ENCODE measurements at places on chromosomes 4 and X.

GRCh38 chr4:46432923-46433322 is 43.0 kb upstream of the GABRA2 start:
- DNase-seq, result no peak

- no peak for DNase-seq
Observed at GRCh38 chr4:52925531-52925968, 63.4 kb downstream of the RASL11B start.

DNA sequence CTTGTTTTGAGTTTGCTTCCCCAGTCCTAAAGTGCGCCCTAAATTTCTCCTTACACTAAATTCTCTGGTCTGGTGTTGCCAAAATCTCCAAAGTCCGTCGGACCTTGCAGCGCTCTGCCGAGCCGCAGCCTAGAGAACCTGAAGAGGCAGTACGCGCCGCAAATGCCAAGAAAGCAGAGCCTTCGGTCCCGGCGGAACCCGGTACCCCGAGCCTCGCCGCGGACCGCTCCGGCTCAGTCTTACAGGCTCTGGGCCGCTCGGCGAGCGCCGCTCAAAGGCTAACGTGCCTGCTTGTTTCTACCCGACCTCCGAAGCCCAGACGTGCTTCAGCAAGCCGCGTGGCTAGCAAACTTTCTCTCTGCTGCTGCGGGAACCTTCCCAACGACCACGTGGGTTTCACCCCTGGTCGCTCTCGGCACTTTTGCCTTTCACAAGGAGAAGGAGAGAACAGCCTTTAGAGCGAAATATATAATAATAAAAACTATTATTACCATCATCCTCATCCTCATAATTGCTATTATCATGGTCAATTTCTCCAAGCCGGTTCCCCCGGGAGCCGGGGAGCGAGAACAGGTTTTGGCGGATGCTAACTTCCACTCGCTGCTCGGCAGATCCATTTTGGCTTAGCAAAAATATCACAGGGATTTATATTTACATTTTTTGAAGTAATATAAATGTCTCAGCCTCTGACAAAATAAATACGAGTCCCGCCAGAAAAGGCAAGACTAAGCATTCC is 2.2 kb upstream of the HTR2C start:
- DNase-seq, result no peak

DNA sequence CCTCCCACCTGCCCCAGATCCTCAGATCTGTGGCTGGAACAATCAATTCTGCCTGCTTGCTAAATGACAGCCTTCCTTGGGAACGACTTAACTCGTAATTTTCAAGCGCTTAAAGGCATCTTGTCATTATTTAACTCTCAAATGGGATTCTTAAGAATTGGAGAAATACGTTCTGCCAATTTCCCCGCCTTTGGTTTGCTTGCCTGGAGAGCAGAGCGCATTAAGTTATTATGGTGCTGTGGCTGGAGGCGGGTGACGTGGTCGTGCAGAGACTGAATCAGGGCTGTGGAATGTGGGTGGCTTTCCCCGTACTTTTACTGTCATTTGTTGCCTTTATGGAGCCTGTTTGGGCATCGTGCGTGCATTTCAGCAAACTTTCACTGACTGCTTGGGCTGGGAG is 78.9 kb upstream of the PSAPL1 start:
- no peak for DNase-seq

DNA sequence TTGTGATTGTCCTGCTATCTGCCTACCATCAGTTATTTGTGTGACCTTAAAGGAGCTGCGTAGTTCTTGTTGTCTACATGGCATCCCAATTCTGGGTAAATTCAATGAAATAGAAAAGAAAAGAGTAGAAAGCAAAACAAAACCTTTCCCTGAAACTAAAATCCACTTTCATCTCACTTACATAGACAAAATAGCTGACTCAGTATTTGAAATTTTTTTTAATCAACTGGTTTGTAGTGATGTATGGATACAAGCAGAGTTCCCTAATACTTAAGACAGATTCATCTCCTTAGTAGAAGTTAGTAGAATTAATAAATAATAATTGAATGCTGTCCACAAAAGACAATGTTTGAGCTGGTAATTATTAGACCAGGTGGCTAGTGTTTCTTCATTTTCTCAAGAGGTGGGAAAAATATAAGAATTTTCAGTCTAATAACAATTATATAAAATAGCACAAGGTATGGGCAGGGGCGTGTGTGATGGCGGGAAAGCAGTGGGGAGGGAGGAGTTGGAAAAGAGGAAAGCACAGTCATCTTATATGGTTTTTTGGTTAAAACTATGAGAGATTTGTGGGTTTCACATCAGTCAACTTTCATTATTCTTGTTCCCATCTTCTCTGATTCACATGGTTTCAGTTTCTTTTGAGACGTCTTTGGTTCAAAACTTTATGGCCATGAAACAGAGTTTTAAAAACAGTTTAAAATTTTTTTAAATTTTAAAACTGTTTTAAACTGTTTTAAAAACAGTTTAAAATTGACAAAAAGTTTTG is 275.2 kb downstream of the SPRY1 start:
- no peak for DNase-seq

DNA sequence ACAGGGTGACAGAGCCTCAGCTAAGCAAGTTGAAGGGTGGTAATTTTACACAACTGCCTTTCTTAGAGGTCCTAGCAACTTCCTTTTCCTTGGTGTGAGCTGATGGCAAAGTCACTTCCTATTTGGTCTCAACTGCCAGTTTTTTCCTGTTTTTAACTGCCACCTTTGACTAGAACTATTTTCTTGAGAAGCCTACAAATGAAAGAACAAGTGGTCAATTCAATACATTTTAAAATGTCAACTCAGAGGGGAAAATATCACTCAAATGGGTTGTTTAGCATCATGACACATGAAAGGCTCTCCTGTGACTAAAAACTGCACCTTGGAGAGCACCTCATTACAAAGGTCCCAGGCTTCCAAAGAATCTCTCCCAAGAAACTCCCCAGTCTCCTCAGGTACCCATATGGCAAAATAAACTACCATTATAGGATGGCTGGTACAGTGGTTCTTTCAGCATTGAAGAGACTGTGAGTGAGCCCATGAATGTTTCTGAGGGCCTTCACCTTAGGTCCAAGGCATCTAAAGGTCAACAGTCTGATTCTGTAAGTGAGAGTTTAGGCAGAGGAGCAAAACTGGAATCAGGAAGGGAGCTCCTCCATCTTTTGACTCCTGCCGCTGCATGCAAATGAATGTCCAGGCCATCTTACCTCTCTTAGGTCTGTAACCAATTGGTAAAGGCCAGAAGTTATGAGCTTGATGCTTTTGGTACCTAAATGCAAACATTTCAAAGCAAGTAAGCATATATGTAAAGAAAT is 5.5 kb upstream of the STK26 start:
- DNase-seq, result no peak

- DNase-seq, result no peak
Observed at GRCh38 chrX:39017716-39018115, 216.5 kb downstream of the MID1IP1 start.

GRCh38 chrX:24235084-24235710 is 78.7 kb downstream of the SUPT20HL2 start:
- no peak for DNase-seq

DNA sequence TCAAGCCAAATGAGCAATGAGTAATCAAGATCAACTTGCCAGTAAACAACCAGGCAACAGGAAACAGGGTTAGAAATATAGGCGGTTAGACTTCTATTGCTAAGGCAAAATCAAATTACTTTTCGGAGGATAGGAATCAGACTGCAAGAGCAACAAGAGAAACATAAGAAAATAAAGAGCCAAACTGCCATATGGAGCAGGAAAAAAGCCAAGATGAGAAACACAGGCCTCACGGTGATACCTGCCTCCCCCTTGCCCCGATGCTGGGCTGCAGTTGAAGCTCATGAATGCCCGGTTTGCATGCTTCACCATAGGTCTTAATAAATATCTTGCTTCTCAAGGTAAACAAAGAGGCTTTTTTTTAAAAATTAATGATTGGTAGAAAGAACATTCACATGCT is 158.4 kb upstream of the MAGEC2 start:
- DNase-seq, result no peak

GRCh38 chrX:77447653-77448569 is 722 bp downstream of the FGF16 start:
- DNase-seq, result no peak

DNA sequence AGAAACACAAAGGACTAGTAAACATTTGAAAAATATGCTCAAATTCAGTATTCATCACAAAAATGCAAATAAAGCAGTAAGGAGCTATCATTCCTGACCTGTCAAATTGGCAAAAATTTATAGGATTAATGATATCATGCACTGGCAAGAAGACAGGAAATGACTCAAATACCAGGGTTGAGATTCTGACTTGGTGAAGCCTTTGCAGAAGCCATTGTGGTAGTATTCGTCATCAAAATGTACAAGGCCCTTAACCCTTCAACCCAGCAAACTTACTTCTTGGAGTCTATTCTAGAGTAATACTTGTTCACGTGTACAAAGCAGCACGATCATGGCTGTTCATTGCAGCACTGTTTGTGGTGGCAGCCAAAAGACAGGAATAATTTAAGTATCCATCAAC is 132.4 kb downstream of the ENOX2 start:
- DNase-seq, result no peak

GRCh38 chr4:151169900-151170299 is 70.5 kb downstream of the RPS3A start:
- no peak for DNase-seq

GRCh38 chrX:38649221-38649620 is 87.9 kb downstream of the TSPAN7 start:
- no peak for DNase-seq

DNA sequence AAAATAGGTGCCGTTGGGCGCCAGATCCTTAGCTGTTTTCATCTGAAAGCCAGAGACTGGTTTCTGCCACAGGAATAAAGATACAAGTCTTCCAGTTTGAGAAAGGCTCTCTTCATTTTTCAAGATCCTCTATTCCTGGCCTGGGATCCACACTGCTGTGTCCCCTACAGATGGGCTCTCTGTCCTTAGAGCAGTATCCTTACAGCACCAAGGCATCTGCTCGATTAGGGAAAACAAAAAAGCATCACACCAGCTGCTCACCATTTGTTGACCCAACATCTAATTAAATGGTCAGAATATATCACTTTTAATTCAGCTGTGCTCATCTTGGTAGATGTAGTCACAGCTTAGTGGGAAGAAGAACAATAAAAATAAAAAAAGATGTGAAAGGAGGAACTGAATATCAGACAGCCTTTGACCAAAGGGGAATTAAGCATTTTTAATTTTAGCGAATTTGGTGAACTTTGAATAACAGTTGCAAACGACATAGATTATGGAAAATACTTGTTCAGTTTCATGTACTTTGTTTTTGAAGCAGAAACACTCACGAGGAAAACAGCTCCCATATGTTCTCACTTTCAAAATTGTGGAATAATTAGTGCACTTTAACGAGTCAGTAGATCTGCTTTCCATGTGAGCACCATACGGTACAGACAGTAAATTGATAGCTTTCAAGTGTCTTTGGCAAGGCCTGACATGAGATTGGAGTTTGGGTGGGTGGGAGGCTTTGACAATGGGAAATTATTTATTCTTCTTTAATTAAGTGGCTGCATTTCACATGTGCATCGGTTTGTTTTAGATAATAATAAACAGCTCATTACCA is 148.4 kb upstream of the CLNK start:
- no peak for DNase-seq

GRCh38 chr4:38659346-38659745 is 4.7 kb upstream of the KLF3 start:
- DNase-seq, result no peak

GRCh38 chr4:185142564-185142911 is 528 bp upstream of the SLC25A4 start:
- no peak for DNase-seq

- no peak for DNase-seq
Observed at GRCh38 chr4:62402088-62402806, 1202.1 kb downstream of the ADGRL3 start.

DNA sequence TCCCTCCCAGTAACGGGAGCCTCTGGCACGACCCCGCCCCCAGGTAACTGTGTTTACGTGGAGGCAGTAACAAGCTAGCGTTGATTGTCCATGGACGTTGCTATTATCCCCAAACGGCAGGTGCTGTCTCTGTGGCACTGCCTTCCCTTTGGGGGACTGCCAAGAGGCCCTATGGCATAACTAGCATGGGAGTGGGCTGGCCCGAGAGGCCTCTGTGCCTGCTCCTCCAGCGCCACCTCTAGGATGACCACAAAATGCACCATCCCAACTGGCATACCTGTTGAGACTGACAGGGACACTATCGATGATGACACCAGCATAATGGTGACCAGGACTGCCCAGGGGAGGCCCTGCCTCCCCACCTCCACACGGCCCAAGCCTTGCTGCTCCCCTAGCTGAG is 1.5 kb downstream of the SRPK3 start:
- DNase-seq, result no peak

- no peak for DNase-seq
Observed at GRCh38 chr4:173522951-173523395, 7.1 kb downstream of the HAND2 start.

- no peak for DNase-seq
Observed at GRCh38 chr4:153916273-153916755, 127.4 kb upstream of the SFRP2 start.

GRCh38 chrX:78725287-78725686 is 22.2 kb upstream of the LPAR4 start:
- no peak for DNase-seq

DNA sequence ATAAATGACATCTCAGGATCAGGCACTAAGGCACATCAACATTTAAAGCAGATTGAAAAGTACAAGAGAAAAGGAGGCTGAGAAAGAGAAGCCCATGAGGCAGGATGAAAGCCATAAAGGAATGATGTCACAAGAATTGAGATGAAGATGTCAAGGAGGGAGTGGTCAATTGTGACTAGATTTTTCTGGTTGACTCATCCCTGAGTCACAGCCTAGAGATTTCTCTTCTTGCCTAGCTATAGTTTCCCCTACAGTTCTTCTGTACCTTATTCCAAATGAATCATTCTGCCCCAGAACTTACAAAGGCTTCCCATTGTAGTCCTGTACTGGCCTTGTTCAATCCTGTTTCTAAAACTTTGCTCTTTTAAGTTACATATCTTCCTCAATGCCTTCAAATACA is 3.4 kb upstream of the USP53 start:
- no peak for DNase-seq

- DNase-seq, result no peak
Observed at GRCh38 chrX:80174925-80175574, 160.5 kb downstream of the TBX22 start.

DNA sequence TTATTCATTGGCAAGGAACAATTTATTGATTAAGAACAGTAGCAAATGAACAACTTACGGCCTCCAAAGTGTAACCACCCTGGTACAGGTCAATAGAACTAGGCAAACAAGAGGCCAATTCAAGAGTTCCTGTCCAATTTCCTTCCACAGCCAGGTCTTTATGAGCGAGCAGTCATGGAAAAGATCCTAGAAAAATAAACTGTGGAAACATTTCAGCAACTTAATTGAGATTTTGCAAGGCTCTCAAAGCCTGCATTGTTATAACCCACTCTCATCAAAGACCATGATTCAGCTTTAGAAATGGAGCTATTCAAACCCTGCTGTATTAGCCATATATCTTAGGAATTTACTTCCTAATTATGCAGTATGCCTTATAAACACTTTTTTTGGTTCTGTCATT is 43.6 kb downstream of the UNC5C start:
- no peak for DNase-seq

GRCh38 chr4:11468901-11469300 is 40.2 kb upstream of the HS3ST1 start:
- DNase-seq, result no peak

Data from C1 segment of cervical spinal cord (tissue), 14 donors.